Sigmoid colon (tissue), 7 donors: ENCODE measurements at places on chromosomes 12 and 14.

DNA sequence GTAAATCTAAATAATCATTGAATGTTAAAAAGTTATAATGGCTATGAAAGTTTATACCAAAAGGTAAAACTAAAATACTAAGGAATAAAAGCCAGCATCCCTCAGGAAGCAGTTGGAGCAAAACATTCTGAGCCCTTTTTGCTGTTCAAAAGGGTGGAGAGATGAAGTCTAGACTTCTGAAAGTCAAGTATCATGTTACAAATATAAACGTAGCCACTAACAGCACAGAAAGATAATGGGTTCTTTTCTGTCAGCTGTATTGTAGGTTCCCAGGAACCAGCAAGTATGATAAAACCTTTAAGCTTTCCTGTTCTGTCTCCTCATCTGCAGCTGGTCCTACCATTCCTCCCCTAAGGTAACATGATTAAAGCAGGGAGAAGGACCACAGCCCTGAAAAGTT is 16.4 kb upstream of the PLD4 start:
- no peak for DNase-seq

GRCh38 chr14:24952851-24953666 is 96.9 kb downstream of the STXBP6 start:
- no peak for DNase-seq

DNA sequence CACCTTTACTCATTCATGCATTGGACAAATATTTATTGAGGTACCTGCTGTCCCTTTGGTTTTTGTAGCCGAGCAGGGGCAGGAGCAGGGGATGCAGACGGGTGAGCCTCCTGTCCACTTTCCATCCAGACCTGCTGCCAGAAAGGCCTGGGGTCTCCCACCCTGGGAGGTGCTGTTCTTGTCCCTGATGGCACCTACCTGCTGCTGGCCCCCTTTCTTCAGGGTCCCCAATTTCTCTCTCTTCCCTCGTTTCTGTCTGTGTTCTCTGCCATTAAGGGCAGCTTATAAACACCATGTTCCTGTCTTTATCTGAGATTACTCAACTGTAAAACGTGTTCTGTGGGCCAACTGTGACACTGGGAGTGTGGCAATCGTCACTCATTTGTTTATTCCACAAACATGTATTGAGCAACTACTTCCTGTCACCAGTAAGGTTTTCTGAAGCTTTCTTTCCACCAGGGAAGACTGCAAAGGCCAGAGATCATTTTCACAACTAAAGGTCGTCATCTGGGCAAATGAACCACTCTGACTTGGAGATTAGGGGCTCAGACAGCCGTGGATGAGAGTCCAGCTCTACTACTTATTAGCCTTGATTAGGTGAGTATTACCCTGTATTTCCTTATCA is at the start of gene HAL:
TSS of gene HAL (minus strand) at position 311 of the 625 bp plus-strand sequence. CDS start 434 bp downstream, outside the sequence.
- DNase-seq, result no peak

- DNase-seq, result no peak
Observed at GRCh38 chr12:79164890-79165289, 300.3 kb downstream of the SYT1 start.

DNA sequence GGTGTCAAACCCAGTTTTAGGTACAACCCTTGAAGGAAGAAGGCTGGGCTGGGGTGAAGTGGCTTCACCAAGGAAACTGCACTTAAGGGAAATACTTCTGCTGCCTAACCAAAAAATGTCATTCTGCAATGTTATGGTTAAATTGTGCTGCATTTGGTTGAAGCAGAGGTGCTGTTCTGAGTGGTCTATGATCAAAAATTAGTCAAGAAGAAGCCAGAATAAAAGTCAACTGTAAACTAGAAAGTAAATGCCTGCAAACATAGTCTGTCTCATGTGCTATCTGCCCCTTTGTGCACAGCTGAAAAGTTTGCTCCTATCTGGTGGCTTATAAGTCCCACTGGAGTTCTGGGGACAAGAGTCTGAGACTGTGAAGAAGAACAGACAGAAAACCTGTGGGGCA is 158.8 kb downstream of the C12orf42 start:
- no peak for DNase-seq

GRCh38 chr12:10151621-10152020 is 20.3 kb downstream of the OLR1 start:
- no peak for DNase-seq

DNA sequence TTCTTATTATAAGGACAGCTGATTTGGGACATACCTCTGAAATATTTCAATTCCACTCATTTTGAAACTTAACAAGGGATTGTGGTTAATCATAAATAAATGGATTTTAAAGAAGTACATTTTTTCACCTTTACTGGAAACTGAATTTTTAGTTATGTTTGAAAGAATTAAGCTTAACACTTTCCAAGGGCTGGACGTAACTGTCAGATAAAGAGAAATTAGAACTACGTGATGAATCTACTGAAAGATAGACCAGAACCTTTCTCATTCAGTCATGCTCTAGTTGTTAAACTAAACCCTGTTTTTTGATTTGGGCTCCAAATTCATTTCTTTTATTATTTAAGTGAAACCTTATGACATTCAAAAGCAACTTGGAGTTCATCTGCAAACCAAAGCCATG is 1892.1 kb upstream of the SEL1L start:
- no peak for DNase-seq

DNA sequence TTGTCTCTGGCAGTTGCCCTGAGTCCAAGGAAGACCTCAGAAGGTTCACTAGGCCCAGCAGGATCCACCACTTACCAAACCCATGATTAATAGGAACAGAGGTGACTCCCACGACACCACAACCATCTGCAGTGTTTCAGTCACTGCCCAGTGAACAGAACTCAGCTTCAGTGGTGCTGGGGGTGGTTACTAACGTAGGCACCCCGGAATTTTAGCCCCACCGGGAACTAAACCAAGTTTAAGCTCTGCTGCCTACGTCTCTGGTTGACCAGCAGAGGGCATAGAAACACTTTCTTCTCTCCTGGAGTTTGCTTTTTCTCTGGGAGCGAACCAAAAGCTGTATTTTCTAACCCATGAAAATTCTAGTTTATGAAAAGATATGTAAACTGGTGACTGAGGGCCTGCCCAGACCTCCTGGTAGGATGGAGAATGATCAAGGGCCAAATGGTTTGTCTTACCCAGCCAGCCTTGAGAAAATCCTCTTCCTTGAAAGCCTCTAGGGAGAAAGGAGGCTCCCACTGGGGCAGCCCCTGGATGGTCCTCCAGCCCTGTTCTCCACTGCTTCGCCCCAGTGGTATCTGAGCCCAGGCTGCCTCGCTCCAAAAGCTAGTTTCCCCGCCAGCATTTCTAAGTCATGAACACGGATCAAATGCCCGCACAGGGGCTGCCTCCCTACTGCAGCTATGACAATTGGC is 379.8 kb downstream of the DPF3 start:
- DNase-seq, result no peak
